ENCODE measurements at places on chromosomes 6 and 20. TPM values are rescaled to one million over a fixed set of nuclear protein-coding genes. Genes with fewer than 3 reads are reported as not detected.

DDX43 gene
- total RNA-seq, result 0.26 TPM

DNA sequence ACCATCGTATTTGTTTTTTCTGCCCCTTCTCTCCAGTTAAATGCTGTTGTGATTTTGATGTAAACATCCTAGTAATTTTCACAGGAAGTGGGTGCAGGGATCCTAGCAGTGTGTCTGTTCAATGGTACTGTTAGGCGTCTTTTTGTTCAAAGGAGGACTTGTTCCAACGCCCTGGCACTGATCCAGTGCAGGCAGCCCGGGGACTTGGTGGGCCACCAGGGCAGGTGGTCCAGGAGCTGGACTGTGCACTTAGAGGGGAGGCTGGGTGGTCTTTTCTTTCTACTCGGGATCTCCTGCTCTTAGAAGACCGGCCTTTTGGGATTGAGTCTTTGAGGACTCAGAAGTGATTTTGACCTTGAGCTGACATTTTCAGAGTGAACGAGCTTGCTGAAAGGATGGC lies 41.1 kb upstream of the NKX2-2 start:
- no peak for DNase-seq

GSTA1 gene
- not detected for total RNA-seq

DNA sequence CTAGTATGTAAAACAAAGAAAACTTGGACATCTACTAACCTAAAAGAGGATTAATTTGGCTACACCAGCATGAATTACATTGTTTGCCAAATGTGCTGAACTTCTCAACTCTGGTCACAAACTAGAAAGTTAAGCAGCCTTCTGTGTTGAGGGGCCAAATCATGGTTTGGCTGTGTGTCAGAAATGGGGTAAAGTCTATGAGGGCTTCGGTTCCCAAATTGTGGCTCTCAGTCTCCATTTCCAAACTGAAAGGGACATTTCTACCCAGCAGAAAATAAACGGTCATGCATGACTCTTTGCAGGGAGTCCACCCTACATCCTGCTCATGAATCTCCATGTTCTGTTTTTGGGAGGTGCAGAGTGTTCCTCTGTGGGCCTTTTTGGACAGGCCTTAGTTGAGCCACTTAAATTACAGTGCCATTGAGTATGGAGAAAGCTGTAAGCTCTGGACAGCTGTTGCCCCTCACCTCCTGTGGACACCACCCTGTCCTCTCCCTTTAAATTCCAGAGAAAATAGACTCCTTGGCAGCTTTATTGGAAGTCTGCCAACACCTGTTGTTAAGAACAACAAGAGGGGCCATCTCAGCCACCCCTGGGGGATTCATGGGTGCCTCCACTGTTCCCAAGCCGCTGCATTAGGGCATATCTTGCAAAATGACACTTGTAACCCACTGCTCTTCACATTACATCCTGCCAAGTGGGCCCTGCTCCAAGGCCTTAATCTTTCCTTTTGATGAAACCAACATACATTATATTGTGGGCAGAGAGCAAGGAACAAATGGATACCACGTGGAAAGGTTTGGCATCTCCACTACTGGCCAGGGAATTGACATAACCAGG lies 27.5 kb upstream of the SNRPC start:
- no peak for DNase-seq

IYD gene
- total RNA-seq, result not detected

DNA sequence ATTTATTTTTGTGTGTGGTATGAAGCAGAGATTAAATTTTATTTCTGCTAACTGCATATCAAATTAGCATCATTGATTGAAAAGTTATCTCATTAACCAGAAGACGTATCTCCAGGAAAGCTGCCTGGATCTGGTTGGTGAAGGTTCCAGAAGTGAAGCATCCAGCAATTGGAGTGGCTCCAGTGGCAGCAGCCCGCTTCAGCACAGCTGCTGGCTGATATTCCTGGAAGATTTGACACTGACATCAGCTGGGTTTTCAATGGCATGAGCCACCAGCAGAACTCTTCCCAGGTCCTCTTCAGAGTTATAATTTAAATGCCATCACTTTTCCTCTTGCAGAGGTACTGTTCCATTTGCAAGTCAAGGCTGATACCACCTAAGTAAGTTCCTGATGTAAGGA lies 363.5 kb downstream of the BCKDHB start:
- DNase-seq, result no peak

DNA sequence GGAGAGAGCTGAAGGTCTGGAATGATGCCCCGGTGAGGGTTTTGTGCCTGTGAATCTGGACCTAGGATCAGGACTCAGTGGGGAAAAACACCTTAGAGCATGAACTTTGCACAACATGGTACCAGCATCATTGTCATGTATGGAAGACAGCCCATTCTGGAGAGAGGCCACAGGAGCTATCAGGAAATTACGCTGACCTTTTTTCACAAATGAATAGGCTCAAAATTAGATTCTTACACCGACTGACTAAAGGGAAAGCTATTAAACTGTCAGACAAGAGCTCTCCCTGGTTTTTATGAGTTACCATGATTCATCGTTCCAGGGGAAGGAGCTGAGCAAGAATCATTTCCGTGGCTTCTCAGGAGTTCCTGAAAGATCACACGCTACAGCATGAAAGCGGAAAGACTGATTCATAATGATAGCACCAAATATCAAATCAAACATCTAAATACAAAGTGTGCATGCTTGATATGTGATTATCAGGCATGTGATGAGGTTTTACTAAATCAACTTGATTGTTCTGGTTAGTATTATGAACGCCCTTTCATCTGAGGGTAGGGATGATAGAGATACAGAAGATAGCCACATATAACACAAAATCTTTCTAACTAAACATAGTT lies 224.9 kb upstream of the SMLR1 start:
- DNase-seq, result peak; percentile 97

FRK gene
- total RNA-seq, result 1.3 TPM

UBE2J1 gene
- 28.4 TPM for total RNA-seq

FAM184A gene
- 0.26 TPM for total RNA-seq

MLN gene
- total RNA-seq, result not detected

DNA sequence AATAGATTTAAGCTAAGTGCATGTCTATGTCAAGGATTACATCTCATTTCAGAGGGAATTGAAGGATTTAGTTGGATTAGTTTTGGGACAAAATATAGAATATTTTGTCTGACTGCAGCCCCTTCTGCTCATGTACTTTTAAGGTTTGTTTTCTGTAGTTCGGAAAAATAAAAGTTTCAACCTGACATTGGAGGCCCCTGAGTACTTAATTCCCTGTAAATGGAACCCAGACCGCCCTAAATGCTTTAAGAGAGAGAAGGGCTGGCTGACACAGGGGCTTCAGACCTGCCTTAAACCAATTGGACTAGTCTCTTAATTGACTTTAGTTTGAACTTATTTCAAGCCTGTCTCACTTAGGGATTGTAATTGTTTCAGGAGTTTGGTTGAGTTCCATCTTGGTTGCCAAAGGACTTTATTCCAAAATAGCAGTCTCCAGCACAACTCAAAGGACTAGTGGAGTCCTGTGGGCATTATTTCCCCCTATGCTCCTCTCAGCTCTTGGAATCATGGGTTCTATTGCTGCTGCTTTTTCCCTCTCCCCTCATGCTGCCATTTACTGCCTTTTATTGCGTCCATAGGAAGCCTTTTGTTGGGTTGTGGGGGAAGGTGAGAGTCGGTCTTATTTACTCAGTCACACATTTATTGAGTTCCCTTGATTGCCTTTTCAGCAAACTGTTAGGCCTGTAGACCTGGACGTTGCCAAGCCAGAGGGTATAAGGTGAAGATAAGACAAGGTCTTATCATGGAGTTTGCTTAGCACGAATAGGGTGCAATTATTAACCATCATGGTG lies 14.5 kb downstream of the BRD2 start:
- DNase-seq, result no peak

GRCh38 chr6:118589649-118590365 lies 41.7 kb downstream of the PLN start:
- no peak for DNase-seq

DNA sequence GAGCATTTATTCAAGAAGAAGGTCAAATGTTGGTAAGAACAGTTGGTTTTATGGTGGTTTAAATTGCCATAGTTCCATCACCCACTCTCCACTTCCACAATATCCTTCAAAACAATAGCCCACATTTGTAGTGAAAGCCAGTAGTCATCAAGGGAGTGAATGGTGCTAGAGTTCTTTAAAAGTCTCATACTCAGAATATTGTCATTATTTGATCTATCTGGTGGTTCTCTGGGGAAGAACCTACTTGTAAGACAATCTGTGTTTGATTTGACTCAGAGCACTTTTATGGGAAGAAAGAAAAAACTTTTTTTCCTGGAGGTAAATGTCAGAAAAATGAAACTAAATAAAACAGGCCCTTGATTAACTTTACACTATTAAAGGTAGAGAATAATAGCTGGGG lies 893.8 kb downstream of the QKI start:
- DNase-seq, result no peak

- DNase-seq, result no peak
Observed at GRCh38 chr6:166341464-166341863, 881 bp downstream of the SFT2D1 start.

- DNase-seq, result no peak
Observed at GRCh38 chr6:13417431-13417830, 70.0 kb downstream of the GFOD1 start.

- no peak for DNase-seq
Observed at GRCh38 chr20:37230200-37230599, 31.4 kb downstream of the GHRH start.

GRCh38 chr6:130322673-130323268 lies 43.0 kb upstream of the TMEM200A start:
- peak; percentile 57 for DNase-seq

DNA sequence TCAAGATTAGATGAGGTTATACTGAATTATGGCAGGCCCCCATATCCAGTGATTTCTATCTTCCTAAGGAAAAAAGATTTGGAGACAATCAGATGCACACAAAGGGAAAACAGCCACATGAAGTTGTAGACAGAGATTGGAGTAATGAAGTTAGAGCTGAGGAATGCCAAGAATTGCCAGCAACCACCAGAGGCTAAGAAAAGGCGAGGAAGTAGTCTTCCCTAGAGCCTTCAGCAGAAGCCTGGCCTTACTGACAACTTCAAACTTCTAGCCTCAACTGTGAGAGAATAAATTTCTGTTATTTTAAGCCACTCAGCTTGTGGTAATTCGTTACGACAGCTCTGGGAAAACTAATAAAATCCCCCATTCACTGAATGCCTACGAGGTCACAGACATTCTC lies 473.9 kb downstream of the COL12A1 start:
- DNase-seq, result peak; percentile 20

DNA sequence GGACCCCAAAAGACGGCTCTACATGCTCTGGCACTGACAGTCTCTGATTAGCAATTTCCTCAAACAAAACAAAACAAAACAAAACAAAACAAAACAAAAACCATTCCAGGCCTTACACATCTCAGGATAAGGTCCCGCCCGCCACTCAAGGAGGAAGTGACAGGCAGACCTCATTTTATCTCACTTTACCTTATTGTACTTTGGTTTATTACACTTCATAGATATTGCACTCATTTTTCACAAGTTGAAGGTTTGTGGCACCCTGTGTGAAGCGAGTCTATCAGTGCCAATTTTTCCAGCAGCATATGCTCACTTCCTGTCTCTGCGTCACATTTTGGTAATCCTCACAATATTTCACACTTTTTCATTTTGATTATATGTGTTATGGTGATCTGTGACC lies 15.2 kb downstream of the ZBP1 start:
- DNase-seq, result no peak

DNA sequence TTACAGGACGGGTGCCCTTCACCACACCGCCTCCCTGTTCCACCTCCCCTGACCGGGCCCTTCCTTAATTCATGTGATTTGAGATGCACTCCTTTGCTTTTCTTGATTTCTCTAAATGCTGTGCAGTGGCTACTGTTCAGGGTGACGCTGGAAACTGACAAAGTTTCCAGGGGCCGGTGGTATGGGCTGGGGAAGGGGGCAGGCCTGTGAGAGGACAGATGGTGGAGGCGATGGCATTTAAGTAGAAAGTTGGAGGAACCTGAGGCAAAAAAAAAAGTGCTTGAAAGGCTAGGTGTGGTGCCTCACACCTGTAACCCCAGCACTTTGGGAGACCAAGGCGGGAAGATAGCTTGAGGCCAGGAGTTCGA lies 121.6 kb upstream of the RNF24 start:
- no peak for DNase-seq
